ENCODE measurements at places on chromosomes 7 and 10.
A peak's percentile ranks its signal among the peaks of the same experiment; 100 is the strongest.

GRCh38 chr7:95045236-95045923 is 138.0 kb downstream of the PPP1R9A start:
- DNase-seq: no peak

DNA sequence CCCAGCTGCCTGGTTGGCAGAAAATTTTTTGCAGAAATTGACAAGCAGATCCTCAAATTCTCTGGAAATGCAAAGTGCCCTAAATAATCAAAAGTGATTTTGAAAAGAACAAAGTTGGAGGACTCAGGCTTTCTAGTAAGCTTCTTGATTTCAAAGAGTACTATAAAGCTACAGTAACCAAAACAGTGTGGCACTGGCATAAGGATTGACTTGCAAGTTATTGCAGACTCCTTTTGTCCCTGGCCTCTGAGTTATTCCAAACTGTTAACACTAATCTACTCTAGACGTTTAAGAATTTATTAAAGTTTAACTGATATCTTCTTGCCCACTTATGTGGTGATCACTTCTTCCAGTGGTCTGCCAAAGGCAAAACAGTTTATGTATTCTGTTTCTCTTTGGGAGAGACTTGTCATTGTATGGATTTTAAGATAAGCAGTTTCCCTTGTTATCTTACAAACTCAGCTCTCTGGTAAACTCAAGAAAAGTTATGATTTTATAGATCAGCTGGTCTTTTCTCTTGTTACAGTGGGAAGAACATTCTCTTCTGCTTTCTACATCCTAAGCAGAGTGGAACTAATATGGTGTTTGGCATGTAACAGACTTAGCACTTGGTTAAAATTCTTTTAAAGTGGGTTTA is 41.4 kb downstream of the LOXL4 start:
- no peak for DNase-seq

- no peak for DNase-seq
Measured at GRCh38 chr10:49114718-49115014, 656 bp downstream of the VSTM4 start.

- DNase-seq: no peak
Measured at GRCh38 chr10:60086421-60086820, 180.1 kb upstream of the CCDC6 start.

DNA sequence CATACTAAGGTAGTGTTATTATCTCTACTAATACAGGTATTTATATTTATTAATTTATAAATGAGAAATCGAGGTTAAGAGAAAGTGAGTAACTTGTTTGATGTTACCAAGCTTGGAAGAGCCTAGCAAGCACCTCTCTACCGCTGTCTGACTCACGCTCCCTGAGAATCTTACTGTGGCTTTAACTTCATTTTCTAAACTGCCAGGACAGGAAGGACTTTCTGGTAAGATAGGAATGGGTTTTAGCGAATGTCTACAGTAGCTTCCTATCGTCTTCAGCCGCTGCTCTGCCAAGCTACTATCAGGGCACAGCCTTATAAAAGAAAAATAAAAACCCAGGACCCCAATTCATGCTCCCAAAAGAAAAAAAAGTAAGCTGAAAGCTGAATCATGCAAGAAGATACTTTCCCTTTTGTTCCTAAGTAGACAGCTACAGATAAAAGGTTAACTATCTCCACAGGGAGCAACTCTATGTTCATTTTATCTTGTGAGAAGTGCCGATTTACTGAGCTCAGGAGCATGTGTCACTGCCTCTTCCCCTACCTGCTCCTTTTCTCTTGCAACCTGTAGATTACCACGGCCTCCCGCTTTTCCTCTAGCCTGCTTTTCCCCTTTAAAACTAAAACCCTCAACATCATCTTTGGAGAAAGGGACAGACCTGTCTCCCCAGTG is 60.2 kb downstream of the THNSL1 start:
- no peak for DNase-seq

- DNase-seq: no peak
Measured at GRCh38 chr10:12547301-12547771, 198.0 kb downstream of the CAMK1D start.

- DNase-seq: no peak
Measured at GRCh38 chr7:106612432-106612831, 48.5 kb downstream of the CCDC71L start.

DNA sequence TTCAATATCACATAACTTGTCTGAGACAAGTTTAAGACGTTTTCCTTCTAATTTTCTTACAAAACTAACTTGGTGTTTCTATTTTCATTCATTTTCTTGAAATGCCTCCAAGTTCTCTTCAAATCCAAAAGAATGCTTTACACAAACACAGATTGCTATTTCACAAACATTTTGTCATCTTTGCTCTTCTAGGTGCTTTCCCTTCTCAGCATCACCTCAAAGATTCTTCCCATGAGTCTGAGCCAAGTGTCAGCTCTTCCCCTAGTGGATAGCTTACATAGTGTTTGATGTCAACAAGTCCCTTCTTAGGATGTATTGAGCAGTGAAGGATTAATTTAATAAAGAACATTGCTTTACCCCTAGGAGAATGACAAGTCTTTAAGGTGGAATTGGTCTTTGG is 38.1 kb upstream of the SEMA3A start:
- DNase-seq: no peak

DNA sequence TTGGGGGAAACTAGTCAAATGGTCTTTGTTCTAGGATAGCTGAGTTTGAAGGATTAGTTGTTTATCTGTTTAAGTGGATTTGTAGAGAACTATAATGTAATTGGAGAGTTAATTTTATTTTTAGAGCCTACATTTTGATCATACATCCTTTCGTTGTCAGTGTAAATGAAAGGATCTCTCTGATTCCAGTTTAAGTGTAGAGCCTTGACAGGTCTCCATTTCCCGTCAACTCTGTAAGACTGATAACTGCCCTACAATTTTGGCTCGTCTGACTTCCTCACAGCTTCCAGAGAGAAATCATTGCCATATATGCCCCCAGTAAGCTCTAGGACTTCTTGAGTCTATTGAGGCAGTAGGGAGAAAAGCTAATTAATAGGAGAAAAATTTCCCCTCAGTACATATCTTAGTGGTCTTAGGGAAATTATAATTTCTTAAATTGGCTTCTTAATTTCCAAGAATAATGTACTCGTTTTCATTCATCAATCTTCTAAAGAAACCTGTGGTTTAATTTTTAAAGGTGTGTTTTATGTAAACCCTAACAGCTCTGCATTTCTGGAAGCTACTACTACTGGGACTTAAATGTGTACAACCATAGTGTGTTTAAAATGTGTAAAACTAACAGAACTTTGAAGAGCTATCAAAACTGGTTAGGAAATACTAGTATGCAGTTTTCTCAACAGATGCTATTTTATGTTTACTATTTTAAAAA is 3.8 kb downstream of the KMT2E start:
- DNase-seq: no peak

DNA sequence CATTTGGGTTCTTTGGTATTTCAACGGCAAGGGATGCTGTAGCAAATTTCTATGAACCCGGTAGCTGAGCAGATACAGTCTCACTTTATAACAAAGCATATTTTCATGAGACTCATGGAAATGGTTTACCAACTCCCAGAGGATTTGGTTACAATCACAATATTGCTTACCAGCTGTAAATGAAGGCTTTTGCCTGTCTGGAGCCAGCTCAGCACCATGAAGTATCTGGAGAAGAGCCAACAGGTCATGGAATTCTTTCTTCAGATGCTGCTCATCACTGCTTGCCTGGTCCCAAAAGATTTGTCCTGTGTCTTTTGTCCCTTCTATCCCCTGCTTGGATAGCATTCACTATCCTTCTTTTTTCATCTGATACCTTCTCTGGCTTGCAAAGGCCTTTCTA is 316.9 kb upstream of the PHYHIPL start:
- DNase-seq: no peak

GRCh38 chr10:44948642-44949041 is 11.0 kb upstream of the RASSF4 start:
- DNase-seq: no peak

GRCh38 chr7:81111781-81112540 is 193.1 kb upstream of the SEMA3C start:
- DNase-seq: no peak

- no peak for DNase-seq
Measured at GRCh38 chr7:6505685-6506559, 45.3 kb downstream of the GRID2IP start.

GRCh38 chr10:115092258-115092554 is 959 bp upstream of the ATRNL1 start:
- DNase-seq: no peak

DNA sequence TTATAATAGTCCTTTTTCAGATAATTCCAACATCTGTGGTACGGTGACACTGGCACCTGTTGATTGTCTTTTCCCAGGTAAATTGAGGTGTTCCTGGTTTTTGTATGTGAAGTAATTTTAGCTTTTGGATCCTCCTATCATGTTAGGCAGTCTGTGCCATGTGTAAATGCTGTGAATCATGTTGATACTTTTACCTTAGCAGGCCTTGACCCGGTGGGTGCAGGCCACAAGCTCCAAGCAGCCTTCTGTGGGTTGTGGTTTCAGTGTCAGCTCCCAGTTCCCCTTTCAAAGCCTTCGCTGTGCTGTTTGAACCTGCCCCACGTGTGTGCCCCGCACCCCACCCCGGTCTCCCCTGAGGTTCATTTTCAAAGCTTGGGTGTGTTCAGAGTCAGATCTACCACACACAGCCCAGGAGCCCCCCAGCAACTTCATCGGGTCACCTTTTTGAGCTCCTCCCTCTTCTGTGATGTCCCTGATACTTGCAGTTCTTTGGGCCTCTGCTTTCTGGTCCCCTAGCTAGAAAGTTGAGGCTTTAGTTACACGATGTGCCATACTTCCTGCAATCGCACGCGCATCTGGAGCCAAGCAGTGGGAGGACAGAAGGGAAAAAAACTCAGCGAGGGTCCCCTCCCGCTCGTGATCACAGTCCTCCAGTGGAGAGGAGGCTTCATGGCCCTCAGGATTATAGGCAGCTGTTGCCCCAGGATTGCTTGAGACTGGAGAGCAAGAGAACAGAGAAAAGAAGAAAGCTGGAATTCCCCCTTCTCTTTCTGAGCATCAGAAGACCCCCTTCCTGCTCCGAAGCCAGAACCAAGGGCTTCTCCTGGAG is 8.7 kb upstream of the BHLHA15 start:
- DNase-seq: peak; percentile 64

- DNase-seq: no peak
Measured at GRCh38 chr10:6092731-6093130, 3.9 kb downstream of the RBM17 start.

DNA sequence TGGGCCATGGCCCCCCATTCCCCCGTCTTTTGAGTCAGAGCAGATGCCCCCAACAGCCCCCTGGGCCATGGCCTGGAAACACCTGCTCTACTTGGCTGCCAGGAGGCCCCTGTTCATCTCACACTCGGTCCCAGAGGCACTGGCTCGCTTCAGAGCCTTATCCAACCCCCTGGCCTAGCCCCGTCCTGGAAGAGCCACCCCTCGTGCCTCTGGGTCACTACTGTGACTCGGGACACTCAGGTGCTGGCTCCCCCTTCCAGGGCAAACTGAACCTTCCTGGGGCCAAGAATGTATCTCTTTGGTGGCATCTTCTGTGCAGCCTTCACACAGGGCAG is 7.0 kb downstream of the POLR2J start:
- DNase-seq: no peak

DNA sequence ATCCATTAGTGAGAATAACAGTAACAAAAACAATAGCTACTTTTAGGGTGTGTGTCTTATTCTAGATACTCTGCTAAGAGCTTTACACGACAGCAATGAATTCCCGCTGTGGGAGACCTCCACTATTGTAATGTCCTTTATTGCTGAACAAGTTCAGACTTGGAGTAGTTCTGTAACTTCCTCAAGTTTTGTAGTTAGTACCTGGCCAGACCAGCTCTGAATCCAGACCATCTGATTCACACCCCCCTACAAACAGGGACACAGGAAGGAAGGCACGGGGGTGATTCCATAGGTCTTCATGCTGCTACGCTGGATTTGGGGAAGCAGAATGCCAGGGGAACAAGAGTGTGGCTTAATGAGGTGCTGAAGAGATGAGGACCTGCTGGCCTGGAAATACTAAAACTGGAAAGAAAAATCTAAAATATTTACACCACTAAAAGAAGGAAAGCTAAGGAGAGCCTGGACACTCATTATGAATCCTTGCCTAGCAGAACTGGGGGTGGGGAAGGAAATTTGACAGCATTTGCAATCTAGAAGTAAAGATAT is 194.6 kb upstream of the TMEM72 start:
- DNase-seq: no peak

DNA sequence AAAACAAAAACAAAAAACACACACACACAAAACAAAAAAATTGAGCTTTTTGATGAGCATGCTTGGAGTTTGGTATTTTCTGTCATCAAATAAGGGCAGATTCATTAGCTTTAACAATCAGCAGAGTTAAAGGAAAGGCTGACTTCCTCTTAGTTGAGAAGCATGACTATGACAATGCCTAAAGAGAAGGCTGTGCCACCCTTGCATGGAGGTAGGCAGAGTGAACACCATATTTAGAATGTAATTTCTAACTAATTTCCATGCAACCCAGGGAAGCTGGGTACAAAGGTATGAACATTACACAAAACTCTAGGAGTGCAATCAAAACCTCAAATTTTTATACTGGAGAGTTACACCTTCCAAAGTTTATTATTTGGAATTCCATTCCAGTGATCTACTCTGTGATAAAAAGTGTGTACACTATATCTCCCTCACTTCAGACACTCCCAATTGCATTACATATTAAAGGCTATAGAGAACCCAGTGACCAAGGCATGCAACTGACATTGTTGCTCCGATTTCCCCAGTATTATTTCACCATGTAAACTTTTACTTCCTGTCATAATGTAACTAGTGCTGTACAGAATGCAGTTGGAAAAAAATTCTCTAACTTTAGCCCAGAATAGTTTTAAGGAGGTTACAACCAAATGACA is 9.4 kb upstream of the CYCS start:
- DNase-seq: no peak

DNA sequence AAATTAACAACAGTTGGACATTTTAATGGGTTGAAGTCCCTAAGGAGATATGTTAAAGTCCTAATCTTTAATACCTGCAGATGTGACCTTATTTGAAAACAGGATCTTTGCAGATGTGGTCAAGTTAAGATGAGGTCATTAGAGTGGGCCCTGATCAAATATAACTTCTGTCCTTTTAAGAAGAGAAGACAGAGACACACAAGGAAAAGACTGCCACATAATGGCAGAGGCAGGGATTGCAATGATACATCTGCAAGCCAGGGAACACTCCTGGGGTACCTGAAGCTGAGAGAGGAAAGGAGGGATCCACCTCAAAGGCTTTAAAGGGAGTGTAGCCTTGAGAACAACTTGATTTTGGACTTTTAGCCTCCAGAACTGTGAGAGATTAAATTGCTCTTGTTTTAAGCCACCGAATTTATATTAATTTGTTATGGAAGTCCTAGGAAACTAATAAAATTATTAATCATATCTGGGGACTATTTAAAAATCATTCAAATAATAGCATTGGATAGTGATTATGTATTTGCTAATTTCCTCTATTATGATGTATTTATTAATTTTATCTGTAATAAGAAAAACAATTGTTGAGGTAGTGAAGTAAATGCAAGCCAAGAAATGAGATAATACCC is 700.0 kb upstream of the PCDH15 start:
- no peak for DNase-seq

GRCh38 chr7:88429382-88429781 is 122.7 kb upstream of the STEAP4 start:
- no peak for DNase-seq
